HFFc6 (cell line): ENCODE measurements at places on chromosomes 6 and 20. TPM values are rescaled to one million over a fixed set of nuclear protein-coding genes. Genes with fewer than 3 reads are reported as not detected.
A peak's percentile ranks its signal among the peaks of the same experiment; 100 is the strongest.

Gene OR2H2
- total RNA-seq = not detected in 3 replicates

Gene RSPH4A
- 0.07 to 0.23 TPM (median 0.18 TPM) in 3 replicates for total RNA-seq

- no peak for DNase-seq
These were observed 29.5 kb upstream of the LRRC1 start for GRCh38 chr6:53765270-53765669.

GRCh38 chr6:3122823-3123182, 4.3 kb downstream of the BPHL start:
- DNase-seq = no peak

DNA sequence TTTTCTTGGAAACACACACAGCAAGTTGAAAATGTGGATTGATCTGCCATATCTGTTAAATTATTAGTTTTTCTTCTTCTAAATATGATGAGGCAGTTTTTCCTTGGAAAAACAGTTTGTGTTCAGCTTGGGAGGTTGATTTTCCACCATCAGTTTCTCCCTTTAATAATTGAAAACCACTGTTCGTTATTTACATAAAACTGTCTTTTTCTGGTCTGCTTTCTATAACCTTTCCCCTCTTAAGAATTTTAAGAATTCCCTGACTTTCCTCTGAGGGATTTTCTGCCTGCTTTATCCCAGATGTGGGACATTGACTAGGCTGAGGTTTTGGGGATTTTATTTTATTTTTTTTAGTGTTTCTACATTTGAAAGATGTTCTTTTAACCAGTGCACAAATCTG, 27.2 kb downstream of the DSE start:
- DNase-seq = peak; percentile 33

- DNase-seq = no peak
These were observed 50.4 kb downstream of the NOL4L start for GRCh38 chr20:32534661-32535240.

GRCh38 chr6:76220805-76221204, 148.3 kb upstream of the IMPG1 start:
- no peak for DNase-seq

- DNase-seq = no peak
These were observed 193.6 kb upstream of the CST7 start for GRCh38 chr20:24755411-24755922.

DNA sequence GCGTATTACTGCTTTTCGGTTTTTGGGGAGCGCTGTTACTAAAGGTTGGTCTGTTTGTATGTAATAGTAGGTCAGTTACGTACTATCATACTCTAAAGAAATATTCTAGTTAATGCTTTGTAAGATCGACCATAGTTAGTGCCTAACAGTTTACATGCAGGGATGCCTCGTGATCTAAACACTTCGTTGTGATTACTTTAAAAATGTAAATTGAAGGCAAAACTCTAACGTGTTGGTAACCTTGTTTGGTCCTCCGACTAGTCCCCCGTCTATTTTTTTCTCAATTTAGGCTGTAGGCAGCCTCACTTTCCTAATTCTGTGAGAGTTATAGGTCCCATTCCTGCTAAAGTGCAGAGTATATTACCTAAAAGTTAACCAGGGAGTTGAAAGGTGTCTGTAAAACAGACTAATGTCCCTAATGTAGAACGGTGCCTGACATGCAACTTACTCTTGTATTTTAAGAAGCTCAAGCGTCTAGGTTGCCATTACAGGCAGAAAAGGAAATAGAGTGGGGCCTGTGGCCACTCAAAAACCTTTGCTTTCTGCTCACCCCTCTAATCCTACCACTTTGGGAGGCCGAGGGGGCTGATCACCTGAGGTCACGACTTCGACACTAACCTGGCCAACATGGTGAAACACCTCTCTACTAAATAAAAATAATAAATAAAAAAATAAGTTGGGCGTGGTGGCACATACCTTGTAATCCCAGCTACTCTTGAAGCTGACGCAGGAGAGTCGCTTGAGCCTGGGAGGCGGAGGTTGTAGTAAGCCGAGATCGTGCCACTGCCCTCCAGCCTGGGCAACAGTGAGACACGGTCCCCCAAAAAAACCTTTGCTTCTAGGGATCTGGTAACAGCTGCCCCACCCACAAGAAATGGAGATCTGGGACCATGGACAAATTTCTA, 37.8 kb downstream of the HFE start:
- no peak for DNase-seq

DNA sequence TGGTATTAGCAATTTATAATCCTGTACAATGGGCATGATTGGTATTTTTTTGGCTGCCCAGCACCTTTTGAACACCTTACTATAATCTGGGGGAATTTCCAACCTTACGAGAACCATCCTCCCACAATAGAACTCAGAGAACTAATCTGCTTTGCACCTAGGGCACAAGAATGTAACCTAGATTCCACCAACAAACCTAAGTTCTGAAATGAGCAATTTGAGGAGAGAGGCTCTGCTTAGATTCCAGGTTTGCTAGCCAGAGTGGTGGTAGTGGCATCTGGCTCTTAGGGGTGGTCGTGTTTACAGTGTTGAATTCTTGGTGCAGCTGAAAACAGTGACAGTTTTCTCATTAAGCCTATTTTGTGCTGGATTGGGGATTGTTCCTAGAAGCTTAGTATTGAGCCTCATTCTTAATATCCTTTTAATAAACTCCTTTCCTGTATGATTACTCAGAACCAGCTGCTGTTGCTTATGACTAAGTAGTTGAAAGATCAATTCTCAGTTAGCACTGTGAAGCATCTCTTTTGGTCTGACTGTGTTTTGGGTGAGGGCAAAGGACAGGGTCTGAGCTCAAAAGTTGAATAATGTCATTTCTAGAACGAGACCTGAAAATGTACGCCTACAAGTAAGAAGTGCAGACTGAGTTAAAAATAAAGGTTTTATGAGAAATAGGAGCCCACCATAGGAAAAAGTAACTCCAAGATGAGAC, 385.6 kb downstream of the CDKAL1 start:
- no peak for DNase-seq
